Activated T-cell treated with anti-CD3 and anti-CD28 coated beads for 48 hours (primary cell): ENCODE measurements at places on chromosomes 1 and 21.

- no peak for DNase-seq
Measured at GRCh38 chr1:60502506-60502905, 428.9 kb upstream of the C1orf87 start.

DNA sequence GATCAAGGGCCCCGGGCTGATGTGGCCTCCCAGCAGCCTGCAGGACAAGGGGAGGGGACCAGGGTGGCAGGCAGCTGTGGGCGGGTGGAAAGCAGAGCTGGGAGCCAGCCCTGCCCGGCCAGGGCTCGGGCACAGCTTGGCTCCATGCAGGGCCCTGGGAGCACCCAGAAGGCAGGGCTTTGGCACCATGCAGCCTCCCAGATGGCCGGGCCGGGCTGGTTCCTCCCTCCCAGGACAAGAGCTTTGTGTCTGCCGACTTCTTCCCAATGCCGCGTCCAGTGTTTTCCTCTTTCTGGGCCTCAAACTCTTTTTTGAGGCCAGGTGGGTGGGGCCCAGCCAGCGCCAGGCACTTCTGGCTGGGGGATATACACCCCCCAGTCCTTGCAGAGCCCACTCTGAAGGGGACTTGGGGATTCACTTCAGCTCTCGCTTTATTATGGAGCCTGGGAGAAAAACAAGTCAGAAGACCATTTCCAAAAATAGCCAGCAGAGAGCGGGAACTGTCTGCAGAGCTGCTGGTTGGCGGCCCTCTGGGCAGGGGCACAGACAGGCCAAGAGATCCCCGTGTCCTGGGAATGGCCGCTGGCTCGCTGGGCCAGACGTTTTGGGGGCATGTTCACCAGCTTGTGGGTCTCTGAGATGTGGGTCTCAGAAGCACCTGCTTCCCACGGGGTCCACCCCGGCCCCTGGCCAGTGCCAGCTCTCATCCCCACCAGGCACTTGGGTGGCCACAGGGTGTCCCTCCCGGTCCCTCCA lies 103.8 kb upstream of the ARHGEF16 start:
- no peak for DNase-seq

- no peak for DNase-seq
Measured at GRCh38 chr1:2483970-2484369, 7.9 kb downstream of the PLCH2 start.

GRCh38 chr1:4395158-4395557 lies 259.3 kb upstream of the AJAP1 start:
- no peak for DNase-seq

DNA sequence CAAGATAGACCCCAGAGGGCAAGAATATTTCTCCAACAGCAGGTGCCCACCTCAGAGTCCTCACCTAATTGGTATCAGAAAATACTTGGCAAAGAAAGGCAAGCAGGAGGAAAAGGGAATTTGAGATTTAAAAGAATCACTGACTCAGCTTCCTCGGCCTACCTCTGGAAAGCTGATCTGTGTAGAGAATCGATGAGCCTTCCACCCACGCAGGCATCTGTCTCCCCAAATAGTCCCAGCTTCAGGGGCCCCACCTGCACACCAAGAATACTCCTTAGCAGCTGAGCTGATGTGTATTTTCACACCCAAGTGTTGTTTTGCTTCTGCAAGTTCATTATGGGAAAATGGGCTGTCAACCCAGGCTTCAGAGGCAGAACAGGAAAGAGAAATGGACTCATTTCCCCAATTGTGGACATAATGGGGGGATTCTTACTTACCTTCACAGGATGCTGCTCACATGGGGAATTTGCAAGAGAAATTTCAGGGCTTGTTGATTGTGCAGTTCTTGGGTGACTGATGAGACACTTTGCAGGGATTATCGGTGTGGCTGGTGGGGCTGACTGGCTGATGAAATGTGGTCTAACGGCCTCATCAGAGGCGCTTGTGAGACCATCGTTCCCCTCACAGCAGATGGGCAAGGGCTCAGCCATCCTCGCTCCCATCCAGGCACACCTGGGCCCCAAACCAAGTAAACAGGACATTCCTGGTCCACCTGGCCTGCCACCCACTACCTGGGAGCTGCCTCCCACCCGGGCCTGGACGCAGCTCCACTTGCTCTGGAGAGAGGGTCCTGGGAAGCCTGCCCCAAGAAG lies 436.3 kb downstream of the PTPRU start:
- DNase-seq, result no peak

DNA sequence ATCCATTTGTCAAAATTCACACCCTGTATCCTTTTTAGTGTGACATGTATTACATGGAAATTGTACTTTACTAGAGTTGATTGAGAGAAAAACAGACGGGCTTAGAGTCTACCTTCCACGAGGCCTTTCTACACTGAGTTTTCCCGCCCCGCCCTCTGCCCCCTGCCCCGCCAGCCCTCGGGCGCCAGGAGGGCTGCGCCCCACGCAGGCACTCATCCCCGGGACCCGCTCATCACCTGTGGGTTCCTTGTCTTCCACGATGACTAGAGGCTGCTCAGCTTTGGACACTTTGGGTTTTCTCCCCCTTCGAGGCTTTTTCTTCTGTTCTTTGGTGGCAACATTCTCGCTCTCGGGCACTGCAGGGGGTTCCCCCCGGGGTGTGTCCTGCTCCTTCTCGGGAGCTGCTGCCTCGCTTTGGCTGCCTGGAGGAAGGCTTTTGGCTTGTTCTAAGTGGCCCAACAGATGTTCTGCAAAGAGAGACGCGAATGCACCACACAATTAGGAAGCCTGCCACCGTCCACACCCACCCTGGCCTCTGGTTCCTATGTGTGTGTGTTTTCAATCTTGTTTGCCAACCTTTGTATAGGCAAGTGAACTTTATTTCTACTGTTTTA lies 39.6 kb downstream of the PRDM15 start:
- no peak for DNase-seq

- DNase-seq, result no peak
Measured at GRCh38 chr1:227792216-227793078, 23.0 kb upstream of the PRSS38 start.

DNA sequence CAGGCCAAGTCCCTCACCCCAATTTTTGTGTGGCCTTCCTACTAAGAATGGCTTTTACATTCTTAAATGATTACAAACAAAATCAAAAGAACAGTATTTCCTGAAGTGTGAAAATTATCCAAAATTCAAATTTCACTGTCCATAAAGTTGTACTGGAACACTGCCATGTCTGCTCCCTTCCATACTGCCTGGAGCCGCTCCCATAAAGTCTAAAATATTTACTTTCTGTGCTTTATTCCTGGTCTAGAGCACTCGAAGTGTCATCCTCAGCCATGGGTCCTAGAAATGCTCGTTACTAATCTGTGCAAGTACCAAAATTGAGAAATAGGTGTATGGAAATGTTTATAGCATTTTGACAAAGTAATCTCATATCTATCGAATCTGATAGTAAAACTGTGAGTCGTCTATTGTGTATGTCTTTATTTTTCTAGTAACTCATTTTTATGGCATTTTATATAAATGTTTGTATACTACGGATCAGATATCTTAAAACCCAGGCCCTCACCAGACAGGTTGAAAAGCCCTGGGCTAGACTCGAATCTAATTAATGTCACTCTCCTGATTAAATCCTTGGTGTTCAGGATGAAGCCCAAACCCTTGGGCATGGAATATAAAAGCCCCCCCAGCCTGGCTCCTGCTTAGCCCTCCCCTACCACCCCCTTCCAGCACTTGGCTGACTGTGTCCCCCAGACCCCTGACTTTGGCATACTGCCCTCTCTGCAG lies 4.9 kb downstream of the LBR start:
- no peak for DNase-seq

- DNase-seq, result no peak
Measured at GRCh38 chr1:64917907-64918306, 48.4 kb downstream of the JAK1 start.

DNA sequence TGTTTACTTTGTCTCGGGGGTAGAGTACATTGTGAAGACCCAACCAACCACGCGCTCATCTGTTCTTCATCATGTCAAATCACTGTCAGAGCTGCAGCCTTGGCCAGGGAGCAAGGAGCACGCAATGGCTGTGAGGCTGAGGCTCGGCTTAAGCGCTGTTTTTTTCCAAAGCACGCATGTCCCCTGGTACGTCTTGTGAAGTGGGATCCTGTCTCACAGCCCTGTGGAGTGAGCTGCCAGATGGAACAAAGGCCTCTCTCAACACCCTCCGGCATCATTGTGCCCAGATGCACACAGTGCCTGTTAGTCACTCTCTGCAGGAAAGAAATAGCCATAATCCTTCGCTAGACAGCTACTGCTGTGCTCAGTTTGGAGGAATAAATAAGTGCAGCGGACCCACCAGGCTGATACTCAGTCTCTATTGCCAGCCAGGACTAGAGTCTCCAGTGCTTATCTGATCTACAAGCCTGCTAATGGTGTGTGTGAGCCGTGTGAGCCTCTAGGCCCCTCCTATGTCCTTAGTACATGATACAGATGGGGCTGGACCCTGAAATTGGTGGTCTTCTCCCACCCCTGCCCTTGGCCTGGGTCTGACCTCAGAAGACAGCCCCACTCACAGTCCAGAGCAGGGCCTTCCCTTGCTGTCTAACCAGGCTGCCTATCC lies 91.3 kb upstream of the COA6 start:
- no peak for DNase-seq

- DNase-seq, result no peak
Measured at GRCh38 chr1:164498792-164499191, 60.2 kb upstream of the PBX1 start.

DNA sequence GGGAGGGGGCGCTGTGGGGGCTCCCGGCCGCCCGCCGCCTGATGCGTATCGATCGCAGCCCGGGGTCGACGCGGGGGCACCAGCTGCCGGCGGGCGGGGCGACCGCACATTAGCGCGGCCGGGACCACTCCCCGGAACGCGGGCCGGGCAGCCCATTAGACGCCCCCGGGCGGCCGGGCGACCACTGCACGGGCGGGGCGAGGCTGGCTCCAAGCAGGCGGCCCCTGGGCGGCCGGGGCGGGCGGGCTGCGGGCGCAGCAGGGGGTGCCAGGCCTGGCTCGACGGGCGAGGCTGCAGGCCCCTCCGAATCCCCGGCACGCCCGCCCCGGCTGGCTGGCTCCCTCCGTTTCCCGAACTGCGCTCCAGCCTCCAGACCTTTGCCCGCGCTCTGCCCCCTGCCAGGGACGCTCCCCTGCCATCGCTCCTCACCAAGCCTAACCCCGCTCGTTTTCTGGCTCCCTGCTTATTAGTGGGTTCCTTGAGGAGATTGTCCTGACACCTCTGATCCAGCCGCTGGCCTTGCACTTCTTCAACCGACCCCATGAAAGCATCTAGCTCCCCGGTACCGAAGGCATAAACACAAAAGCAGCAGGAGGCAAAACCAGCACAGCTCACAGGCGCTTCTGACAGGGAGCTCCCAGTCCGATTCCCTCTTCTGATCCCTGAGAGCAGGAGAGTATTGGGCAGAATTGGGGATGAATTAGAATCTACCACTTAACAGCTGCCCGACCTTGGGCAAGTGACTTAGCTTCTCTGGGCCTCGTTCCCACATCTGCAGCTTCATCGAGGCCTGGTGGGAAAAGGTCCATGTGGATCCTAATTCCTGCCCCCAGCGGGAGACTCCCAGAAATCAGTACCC lies 92.6 kb upstream of the CASZ1 start:
- DNase-seq, result no peak

DNA sequence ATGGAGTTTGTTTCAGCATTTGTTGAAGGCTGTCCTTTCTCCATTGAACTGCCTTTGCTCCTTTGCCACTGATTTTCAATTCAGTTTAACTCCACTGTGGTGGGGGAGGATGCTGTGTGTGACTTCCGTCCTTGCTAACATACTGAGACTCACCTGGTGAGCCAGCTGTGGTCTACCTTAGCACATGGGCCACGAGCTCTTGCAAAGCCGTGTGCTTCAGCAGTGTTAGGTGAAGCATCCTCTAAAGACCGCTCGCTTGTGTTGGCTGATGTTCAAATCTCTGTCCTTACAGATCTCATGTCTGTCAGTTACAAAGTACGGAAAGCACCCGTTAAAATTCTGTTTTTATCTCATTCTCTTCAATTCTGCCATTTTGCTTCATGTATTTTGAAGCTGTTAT lies 3.6 kb upstream of the SPATC1L start:
- no peak for DNase-seq

DNA sequence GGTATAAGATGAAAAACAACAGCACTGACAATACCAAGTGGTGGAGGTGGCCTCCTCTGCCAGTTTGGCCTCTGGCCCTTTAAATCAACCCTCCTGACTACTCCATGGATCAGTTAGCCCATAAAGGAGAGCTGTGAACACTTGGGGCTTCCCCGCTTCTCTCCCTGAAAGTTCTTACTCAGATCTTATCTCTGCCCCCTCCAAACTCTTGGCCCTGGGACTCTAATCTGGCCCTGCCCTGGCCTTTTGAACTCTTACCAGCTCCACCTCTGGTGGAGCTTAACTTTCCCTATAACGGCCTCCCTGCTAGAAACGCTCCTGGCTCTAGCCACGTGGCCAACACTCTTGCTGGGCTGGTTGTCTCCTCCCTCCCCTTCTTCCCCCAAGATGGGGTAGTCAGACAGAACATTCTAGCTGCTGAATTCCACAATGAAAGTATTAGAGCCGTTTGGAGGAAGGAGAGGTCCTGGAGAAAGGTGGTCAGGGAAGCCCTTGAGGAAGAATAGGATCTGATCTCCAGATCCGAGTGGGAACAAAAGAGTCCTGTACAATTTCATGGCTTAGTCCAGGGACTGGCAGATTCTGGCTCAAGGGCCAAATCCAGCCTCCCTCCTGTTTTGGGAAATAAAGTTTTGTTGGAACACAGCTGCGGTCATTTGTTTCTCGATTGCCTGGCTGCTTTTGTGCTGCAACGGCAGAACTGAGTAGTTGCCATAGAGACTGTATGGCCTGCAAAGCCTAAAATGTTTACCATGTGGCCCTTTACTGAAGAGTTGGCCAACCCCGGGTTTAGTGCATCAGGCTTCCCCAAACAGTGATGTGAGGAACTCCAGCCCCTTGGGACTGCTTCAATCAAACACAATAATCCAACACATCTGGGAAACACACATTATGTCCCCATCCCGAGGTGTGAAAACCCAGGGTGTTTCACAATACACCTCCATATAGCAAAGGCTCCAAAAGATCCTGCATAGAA lies 9.5 kb upstream of the PIGR start:
- no peak for DNase-seq

DNA sequence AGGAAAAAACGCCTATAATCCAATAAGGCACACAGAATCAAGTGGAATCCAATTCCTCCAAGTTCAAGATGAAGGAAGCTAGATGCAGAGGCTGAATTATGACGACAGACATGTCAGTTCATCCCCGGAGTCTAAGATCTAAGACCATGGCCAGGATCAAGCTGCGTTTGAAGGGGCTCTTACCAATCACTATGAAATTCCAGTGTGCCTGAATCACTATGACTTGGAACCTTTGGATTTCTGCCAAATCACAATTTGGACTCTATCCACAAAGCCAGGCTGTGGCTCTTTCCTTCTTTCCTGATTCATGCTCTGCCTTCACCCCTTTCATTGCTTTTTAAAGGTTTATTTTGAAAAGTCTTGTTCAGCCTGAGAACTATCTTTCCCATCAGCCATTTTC lies 17.1 kb downstream of the OLIG2 start:
- no peak for DNase-seq

- DNase-seq, result no peak
Measured at GRCh38 chr1:51019811-51020210, 49.8 kb downstream of the CDKN2C start.
